ENCODE measurements at places on chromosomes 7 and 10.

GRCh38 chr7:114085313-114085591 lies 166.4 kb upstream of the PPP1R3A start:
- DNase-seq: no peak

GRCh38 chr7:80536426-80536825 lies 24.6 kb upstream of the GNAT3 start:
- no peak for DNase-seq

DNA sequence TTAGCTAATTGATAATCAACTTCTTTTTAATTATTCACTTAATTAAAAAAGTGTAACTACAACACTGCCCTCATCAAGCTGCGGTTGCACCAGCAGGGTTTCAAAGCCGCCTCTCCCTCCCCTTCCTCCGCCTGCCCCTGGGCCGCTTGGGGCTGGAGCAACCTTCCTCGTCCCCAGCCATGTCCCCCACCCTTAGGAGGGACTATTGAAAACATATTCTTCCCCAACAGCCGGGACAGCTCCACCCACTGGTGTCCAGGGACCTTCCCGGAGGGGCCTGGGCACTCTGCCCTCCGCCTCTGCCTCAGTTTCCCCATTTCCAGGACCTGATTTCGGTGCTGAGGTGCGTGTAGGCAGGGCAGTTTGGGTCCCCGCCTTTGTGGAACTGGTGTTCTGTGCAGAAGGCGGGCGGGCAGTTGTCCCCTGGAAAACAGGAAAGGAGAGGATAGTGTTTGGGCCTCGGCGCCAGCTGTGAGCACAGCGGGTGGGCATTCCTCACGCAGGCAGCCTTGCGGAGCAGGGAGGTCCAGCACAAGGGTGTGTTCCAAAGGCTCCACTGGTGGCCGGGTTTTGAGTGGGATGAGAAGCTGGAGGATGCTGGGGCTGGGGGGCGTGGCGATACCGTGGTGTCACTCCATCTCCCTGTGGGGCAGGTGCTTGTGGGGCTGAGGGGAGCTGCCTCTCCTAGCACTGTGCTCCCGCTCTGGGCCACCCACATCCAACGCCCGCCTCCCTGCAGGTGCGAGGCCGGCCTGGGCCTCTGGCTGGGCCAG lies 15.7 kb downstream of the UNCX start:
- no peak for DNase-seq

- DNase-seq: no peak
These were observed 506.6 kb upstream of the POT1 start for GRCh38 chr7:125436220-125436619.

DNA sequence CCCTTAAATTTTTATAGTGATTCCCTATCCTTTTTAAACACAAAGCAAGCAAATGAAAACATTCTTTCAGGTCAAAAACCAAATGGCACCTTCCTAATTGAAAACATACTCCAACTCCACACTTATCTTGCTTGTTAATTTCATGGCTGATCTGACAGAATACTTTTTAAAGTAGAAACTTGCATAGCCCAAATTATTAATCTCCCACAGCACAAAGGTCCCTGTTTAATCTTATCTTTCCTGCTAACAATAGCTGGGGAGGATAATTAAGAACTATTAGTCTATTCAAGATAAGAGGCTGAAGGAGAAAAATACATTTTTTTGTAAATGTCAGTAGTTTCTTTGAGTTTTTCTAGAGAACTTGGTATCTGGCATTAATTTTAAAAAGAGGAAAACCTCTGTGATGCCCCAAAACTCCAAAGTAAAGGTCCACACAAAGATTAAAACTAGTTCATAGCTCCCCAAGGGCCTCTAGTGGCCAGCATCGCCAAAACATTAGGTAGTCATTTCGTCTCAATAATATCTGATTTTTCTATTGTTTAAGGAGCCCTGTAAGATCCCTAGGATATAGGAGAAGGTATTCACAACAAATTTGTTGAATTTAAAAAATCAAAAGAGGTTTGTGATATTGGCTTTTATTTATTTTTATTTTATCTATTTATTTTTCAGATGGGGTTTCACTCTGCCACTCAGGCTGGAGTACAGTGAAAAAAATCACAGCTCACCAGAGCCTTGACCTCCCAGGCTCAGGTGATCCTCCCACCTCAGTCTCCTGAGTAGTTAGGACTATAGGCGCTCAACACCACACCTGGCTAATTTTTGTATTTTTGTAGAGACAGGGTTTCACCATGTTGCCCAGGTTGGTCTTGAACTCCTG lies 14.7 kb downstream of the CDNF start:
- DNase-seq: peak; percentile 18

- no peak for DNase-seq
These were observed 12.8 kb upstream of the WIPF3 start for GRCh38 chr7:29793507-29793906.

GRCh38 chr7:1645071-1645409 lies 25.0 kb upstream of the ELFN1 start:
- DNase-seq: no peak

- no peak for DNase-seq
These were observed 98.6 kb downstream of the BTRC start for GRCh38 chr10:101452593-101452992.

Data from HAP-1 (cell line).